Fibroblast of mammary gland (primary cell): ENCODE measurements at places on chromosomes 3 and 15.

- DNase-seq = no peak
Observed at GRCh38 chr15:87758794-87759418, 497.6 kb downstream of the NTRK3 start.

GRCh38 chr3:42177068-42177800, 86.1 kb downstream of the TRAK1 start:
- DNase-seq = no peak

DNA sequence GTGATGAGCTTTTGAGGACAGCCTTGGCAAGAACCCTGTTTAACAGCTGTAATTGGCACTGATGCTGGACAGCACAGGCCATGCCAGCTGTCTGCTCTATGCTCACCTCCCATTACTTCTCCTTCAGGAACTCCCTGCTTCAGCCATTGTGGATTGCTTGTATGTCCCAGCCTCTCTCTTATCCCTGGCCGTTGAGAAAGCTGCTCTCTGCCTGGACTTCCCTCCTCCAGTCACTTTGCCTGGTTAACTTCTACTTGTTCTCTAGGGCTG, 444.5 kb downstream of the EPHB1 start:
- no peak for DNase-seq

- no peak for DNase-seq
Observed at GRCh38 chr3:158458464-158458863, 112.5 kb upstream of the MLF1 start.

DNA sequence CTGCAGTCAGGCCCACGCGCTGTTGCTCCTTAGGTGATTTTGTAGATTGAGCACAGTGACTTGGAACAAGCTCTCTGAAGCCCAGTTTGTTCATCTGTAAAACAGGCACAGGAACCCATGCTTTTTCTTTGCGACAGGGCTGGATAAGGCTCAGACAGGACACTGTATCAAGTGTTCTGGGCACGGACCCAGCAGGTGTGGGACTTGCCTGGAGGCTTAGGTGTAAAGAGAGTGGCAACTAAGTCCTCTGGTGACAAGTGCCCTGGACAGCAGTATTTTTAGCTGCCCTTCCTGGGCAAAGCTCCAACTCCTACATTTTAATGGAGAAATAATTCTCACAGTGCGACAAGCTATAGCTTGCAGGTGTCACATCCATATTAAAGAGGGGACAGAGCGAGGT, 32.2 kb downstream of the CD276 start:
- no peak for DNase-seq

DNA sequence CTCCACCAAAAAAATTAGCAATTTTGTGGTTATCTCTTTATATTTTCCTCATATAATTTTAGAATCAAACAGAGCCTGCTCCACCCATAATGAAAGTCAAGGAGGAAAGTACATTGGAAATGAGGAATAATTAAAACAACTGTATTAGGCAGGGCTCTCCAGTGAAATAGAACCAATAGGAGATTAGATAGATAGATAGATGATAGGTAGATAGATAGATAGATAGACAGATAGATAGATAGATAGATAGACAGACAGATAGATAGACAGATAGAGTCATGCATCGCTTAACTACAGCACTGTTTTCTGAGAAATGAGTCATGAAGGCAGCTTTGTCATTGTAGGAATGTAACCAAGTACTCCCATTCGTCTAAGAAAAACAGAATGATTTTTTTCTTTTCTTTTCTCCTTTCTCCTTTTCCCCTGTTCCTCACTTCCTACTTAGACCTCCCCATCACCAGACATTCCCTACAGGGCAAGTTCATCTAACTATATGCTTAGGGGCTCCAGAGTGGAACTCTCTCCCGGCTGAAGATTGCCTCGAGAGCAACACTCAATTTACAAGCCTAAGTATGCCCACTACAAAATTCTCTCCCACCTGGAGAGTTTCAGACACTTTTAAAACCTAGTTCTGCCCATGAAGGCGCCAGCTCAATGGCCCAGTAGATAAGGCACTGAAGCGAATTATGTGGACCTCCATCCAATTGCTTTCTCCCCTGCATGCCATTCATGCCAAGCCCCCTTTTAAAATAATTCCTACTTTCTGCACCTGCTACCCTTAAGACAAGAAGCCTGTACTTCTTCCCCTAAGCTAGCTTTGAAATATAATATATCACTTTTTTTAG, 53.3 kb upstream of the LIPC start:
- DNase-seq = peak; percentile 57

DNA sequence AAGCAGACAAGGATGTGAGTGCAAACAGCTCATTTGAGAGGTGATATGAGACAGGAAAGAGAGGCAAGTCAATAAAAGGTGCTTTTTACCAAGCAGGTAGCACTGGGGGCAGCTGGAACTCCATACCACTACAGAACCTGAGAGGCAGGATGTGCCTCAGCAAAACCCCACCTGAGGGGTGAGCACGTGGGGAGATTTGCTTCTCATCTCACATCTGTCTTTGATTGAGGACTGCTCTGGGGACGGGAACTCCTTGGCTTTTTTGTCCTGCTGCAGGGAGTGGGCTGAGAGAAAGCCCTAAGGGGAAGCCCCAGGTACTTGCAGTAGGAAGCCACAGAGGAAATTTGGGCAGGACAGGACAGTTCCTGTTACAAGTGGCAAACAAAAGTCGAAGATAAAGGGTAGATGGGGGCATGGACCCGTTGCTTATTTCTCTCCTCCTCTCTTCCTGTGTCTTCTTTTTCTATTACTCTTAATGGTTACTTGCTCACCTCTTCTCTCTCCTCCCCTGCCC, 27.1 kb downstream of the CFAP161 start:
- DNase-seq = no peak
